ENCODE measurements at places on chromosomes 16 and 17.

GRCh38 chr16:50037662-50038220, 12.7 kb downstream of the CNEP1R1 start:
- DNase-seq, result no peak

DNA sequence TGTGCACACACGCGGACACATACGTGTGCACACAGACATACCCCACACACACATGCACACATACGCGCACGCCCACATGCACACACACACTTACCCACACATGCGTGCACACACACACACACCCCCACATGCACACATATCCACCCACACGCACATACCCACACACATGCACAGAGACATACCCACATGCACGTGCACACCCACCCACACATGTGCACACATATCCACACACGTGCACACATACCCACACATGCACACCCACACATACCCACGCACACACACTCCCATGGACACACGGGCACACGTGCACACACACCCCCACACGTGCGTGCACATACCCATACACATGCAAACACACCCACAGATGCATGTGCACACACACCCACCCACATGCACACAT, 27.2 kb upstream of the PVALEF start:
- DNase-seq, result no peak

GRCh38 chr16:3115561-3115960, 3.2 kb downstream of the ZNF205 start:
- no peak for DNase-seq

GRCh38 chr17:80846932-80847331, 144.7 kb upstream of the CHMP6 start:
- no peak for DNase-seq

DNA sequence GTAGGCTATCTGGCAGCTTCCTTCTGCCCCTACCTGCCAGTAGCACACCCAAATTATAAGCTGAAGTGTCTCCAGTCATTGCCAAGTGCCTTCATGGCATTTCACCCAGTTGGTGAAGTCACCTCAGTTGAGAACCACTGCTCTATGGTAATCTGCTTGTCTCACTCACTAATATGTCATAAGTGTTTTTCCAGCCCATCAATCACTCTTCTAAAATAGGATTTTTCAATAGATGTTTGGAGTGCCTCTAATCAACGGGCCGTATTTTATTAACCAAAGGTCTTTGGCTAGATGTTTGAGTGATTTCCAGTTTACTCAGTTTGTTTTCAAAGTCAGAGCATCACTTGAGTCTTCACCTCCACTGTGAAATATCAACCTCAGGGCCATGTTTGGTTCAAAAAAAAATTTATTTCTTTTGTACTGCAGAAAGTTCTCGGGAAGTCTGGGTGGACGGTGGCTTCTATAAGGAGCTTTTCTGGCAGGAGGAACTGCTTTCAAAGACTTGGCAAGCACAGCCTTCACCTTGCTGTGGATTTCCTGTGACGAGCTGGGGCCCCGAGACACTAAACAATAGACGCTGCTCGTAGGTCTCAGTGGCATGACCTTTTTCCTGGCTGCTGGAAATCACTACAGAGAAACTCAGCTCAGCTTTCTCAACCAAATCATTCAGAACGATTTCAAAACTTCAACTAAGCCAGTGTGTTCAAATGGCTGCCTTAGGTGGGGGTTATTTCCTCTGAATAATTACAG, 95.2 kb upstream of the FOXF1 start:
- no peak for DNase-seq

DNA sequence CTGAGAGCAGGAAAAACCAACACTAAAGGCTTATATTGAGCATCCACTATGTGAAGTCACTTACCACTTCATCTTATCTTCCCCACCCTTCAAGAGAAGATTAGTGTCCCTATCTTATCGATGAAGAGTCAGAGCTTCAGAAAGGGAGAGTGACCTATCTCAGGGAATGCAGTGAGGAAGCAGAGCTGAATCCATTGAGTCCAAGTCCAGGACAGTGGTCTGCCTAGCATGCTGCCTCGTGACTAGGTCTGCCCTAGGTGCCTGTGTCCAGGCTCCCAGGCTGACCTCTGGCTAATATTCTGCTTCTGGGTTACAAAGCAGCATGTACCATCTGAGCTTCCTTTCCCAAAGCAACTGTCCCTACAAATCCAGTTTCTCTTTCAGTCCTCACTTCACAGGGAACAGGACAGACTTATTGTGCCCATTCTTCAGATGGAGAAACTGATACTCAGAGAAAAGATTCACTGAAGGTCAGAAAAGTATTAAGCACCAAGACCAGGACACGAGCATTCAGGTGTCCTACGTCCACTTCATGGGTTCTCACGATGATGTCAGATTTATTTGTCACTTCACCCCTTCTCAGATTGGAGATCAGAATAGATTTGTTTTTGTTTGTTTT, 13.3 kb upstream of the FZD2 start:
- no peak for DNase-seq

DNA sequence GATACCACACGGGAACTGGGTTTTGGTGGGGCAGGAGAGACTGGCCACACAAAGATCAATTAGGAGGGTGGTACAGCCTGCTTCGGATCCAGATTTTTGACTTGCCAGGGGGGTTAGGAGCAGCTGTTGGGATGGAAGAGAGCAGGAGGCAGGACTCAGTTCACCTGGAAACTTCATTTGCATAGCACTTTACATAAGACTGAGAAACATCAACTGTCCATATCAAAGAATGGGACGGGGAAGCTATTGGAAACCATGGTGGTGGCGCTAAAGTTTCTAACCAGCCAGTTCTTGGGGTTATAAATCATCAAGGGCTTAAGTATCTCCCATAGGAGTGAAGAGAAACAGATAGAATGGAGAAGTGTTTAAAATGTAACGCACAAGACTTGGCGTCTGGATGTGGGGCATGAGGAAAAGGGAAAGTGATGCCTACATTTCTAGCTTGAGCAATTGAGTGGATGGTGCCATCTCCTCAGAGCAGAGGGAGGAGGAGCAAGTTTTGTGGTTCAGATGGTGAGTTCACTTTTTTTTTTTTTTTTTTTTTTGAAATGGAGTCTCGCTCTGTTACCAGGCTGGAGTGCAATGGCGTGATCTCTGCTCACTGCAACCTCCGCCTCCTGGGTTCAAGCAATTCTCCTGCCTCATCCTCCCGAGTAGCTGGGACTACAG, 6.4 kb upstream of the SRCAP start:
- DNase-seq, result no peak

Measured in CD4-positive, CD25-positive, alpha-beta regulatory T cell (primary cell).